ENCODE measurements at places on chromosomes 7 and 10.
A peak's percentile ranks its signal among the peaks of the same experiment; 100 is the strongest.

- no peaks in the 10 kb centered on the region for H3K4me1 ChIP-seq
- no peak overlapping the region for H3K27ac ChIP-seq
- no peak for DNase-seq
- no peaks in the 10 kb centered on the region for H3K27me3 ChIP-seq
Observed at GRCh38 chr7:595621-596010, 76.0 kb upstream of the PDGFA start.

DNA sequence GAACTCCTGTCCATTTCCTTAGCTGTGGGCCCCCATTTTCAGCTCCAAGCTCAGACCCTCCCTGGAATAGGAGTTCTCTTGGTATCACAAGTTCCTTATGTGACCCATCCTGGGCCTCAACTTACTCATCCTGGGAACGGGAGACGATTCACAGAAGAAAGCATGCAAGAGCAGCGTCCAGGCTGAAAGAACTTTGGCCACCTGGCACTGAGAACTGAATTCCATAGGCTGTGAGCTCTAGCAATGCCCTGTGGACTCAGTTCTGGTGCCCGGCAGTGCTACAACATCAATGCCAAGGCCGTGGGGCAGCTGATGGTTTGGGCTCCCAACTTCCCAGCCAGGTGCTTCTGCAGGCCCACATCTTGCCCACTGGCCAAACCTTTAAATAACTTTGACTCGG is 3.9 kb upstream of the CUEDC2 start:
- H3K36me3 ChIP-seq: no peaks in the 10 kb centered on the region
- no peak for DNase-seq
- no peak overlapping the region for H3K27ac ChIP-seq
- H3K4me1 ChIP-seq: peaks cover 3% of the 10 kb centered on the region

- peak; percentile 61 for DNase-seq
- H3K4me3 ChIP-seq: no peak overlapping the region
- no peaks in the 10 kb centered on the region for H3K27me3 ChIP-seq
- no peaks in the 10 kb centered on the region for H3K4me1 ChIP-seq
- H3K27ac ChIP-seq: no peak overlapping the region
Observed at GRCh38 chr10:133079836-133080682, 7.7 kb upstream of the ADGRA1 start.

GRCh38 chr7:22997871-22998518 is 15.9 kb downstream of the HYCC1 start:
- H3K27me3 ChIP-seq: no peaks in the 10 kb centered on the region
- no peak for DNase-seq
- no peak overlapping the region for H3K4me3 ChIP-seq
- no peaks in the 10 kb centered on the region for H3K4me1 ChIP-seq

DNA sequence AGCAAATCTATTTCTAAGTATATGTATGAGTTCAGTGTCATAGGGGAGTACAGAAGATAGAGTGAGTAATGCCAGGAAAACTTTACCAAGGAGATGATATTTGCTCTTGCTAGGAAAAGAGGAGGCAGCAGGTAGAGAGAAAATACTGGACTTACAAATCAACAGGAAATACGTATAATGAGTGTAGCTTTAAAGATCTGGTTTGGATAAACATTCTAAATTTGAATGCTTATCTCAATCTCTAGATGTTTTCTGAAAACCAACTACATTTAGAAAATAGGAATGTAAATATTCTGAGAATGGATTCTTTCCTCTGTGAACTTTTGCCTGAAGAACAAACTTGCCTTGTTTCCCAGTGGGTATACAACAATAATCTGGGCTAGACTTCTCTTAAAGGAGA is 46.9 kb upstream of the GNAI1 start:
- no peaks in the 10 kb centered on the region for H3K36me3 ChIP-seq
- no peaks in the 10 kb centered on the region for H3K4me1 ChIP-seq
- no peak overlapping the region for H3K27ac ChIP-seq
- H3K4me3 ChIP-seq: no peak overlapping the region
- DNase-seq: no peak
- H3K27me3 ChIP-seq: no peaks in the 10 kb centered on the region

- H3K4me1 ChIP-seq: peaks cover 8% of the 10 kb centered on the region
- H3K27ac ChIP-seq: no peak overlapping the region
- H3K27me3 ChIP-seq: no peaks in the 10 kb centered on the region
Observed at GRCh38 chr7:37341033-37341630, 107.5 kb downstream of the ELMO1 start.

DNA sequence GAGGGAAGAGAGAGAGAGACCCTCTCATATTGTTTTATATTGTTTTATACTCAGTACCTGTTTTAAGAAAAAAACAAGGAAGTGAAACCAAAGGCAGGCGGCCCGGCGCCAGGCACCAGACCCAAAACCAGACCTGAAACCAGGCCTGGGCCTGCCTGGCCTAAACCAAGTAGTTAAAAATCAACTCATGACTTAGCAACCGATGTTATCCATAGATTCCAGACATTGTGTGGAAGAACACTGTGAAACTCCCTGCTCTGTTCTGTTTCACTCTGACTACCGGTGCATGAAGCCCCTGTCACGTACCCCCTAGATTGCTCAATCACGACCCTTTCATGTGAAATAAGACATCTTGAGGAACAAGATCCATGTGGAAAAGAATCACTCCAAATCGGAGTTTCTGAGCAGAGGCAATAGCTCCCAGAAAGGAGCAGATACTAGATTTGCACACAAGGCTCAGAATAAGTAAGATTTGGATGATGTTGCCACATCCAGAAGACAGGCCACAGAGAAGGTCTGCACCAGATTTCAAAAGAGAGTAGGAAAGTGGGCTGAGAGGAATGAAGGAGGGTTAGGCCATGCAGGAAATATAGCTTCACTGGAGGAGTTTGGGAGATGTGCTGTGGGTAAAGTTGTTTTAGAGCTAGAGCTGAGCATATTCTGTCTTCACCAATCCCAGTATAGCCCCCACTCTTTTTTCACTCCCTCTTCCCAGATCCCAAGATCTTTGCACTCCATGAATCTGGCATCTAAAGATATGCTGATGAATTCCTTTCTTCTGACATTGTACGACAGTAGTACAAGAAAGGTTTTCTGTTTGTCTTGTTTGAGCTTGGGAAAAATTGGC is 8.8 kb upstream of the ZNF248 start:
- no peak overlapping the region for H3K27ac ChIP-seq
- H3K27me3 ChIP-seq: no peaks in the 10 kb centered on the region
- H3K4me3 ChIP-seq: no peak overlapping the region

DNA sequence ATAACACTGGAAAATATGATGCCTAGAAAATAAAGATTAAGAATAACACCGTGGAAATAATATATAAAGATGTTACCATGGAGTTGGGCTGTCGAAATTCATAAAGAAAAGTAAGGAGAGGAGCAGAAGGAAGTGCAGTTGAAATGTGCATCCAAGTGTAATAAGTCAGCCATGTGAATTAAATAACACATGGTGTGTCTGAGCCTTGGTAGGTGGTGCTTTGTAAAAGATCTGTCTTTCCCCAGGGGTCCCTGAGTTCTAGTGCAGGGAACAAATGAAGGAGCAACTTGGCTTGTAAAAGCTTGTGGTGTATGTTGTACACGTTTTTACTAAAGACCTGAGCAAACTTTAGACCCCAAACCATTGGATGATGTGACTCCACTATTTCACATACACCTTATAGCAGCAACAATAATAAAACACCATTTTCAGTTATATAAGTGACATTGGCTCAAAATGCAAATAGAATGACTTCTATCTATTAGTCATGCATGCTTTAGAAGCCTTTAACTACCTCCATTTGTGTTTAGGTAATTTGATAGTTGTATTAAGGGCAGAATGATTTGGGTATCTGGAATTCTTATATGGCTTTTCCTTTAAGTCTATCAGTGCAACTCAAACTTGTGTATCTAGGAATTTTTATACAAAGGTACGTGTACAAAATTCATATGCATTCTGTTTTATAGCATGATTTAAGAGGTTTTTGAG is 11.3 kb downstream of the STARD3NL start:
- peaks cover 19% of the 10 kb centered on the region for H3K4me1 ChIP-seq
- H3K36me3 ChIP-seq: no peaks in the 10 kb centered on the region
- no peak overlapping the region for H3K27ac ChIP-seq
- H3K27me3 ChIP-seq: no peaks in the 10 kb centered on the region

DNA sequence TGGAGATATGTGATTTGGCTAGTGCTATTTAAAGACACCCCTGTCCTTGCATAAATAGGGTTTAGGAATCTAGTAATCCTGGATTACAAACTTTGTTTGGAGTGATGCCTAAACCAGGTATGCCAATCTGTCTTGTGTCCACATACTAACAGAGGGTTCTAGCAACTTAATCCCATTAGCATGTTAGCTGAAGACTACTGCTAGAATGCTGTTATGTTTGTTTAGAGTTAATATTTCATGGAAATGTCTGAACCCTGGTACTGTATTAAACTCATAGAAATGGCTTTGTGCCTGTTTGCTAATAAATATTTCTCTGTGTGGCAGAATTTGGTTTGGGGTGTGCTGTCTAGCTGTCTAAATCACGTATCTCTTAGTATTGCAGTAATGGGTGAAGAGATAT is 150.8 kb downstream of the PFKFB3 start:
- no peaks in the 10 kb centered on the region for H3K36me3 ChIP-seq
- DNase-seq: no peak
- no peak overlapping the region for H3K27ac ChIP-seq

GRCh38 chr10:120810298-120810697 is 40.9 kb upstream of the WDR11 start:
- no peak overlapping the region for H3K27ac ChIP-seq
- H3K36me3 ChIP-seq: no peaks in the 10 kb centered on the region
- H3K4me3 ChIP-seq: no peak overlapping the region
- no peak for DNase-seq

- no peak overlapping the region for H3K4me3 ChIP-seq
- no peak overlapping the region for H3K27ac ChIP-seq
- no peak for DNase-seq
Observed at GRCh38 chr10:83144461-83144860, 994.8 kb upstream of the GHITM start.

- no peaks in the 10 kb centered on the region for H3K4me1 ChIP-seq
- no peak overlapping the region for H3K4me3 ChIP-seq
- H3K27ac ChIP-seq: no peak overlapping the region
- DNase-seq: no peak
Observed at GRCh38 chr7:73802459-73802858, 28.3 kb upstream of the CLDN4 start.

- H3K27ac ChIP-seq: no peak overlapping the region
- no peak for DNase-seq
- H3K36me3 ChIP-seq: no peaks in the 10 kb centered on the region
- peaks cover 21% of the 10 kb centered on the region for H3K27me3 ChIP-seq
- H3K4me3 ChIP-seq: no peak overlapping the region
Observed at GRCh38 chr7:27248427-27248806, 5.8 kb downstream of the EVX1 start.

GRCh38 chr10:4390219-4390618 is 435.8 kb upstream of the AKR1E2 start:
- H3K27me3 ChIP-seq: no peaks in the 10 kb centered on the region
- DNase-seq: no peak
- no peaks in the 10 kb centered on the region for H3K4me1 ChIP-seq
- no peaks in the 10 kb centered on the region for H3K36me3 ChIP-seq

DNA sequence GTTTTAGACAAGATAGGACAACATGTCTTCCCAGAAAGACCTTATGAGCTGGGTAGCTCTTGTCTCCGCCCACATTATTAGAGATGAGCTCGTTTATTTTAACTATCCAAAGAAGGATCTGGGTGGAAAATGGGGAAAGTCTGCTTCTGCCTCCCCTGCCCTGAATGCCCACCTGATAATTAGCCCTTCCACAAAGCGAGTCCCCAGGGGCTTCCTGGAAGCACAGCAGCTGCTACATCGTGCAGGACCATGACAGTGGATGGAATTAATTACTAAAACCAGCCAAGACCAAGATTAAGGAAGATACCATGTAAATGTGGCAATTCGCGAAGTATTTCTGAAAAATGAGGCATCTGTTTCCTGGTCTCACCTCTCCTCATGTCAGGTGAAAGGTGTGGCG is 374.4 kb downstream of the PAXIP1 start:
- DNase-seq: no peak
- H3K27me3 ChIP-seq: no peaks in the 10 kb centered on the region
- no peaks in the 10 kb centered on the region for H3K4me1 ChIP-seq
- H3K27ac ChIP-seq: no peak overlapping the region
- no peak overlapping the region for H3K4me3 ChIP-seq
- H3K36me3 ChIP-seq: no peaks in the 10 kb centered on the region

DNA sequence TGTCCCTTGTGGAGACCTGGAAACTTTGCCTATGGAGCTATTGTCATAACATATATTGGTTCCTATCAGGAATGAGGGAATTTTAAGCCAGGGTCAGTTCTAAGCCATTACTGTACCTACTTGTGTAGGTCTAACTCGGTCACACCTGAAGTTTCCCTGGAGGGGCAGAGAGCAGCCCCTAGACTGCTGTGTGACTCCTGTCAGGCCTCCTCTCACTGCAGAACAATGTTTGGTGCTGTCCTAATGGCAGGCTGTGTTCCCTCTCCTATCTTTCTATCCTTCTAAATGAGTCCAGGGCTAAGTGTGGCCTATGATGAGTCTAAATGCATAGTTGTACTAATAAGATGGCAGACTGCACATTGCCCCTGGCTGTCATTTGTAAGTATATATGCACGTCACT is 14.2 kb downstream of the MBL2 start:
- no peak for DNase-seq
- H3K4me1 ChIP-seq: no peaks in the 10 kb centered on the region
- no peaks in the 10 kb centered on the region for H3K36me3 ChIP-seq
- no peaks in the 10 kb centered on the region for H3K27me3 ChIP-seq
- H3K4me3 ChIP-seq: no peak overlapping the region

GRCh38 chr10:17756557-17757217 is 4.7 kb downstream of the TMEM236 start:
- no peaks in the 10 kb centered on the region for H3K4me1 ChIP-seq
- H3K27ac ChIP-seq: no peak overlapping the region
- no peaks in the 10 kb centered on the region for H3K36me3 ChIP-seq
- no peaks in the 10 kb centered on the region for H3K27me3 ChIP-seq

DNA sequence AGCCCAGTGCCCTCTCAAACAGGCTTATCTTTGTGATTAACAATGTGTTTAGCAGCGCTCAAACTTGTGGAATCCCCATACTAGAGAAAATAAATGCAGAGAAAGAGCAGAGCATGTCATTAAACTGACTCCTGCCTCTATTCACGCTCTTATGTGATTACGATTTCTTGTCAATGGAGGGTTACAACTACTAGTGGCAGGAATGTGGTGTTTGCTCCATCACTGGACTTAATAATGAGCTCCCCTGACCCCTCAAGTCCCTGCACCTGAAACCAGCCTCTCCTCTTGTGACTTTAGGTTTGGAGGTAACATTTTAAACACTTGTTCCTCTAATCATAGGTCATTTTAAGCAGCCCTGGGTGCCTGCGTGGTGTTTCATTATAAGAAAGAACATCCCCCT is 121.9 kb downstream of the PLPP4 start:
- no peaks in the 10 kb centered on the region for H3K4me1 ChIP-seq
- no peak for DNase-seq
- H3K36me3 ChIP-seq: no peaks in the 10 kb centered on the region
- H3K27me3 ChIP-seq: no peaks in the 10 kb centered on the region
- no peak overlapping the region for H3K4me3 ChIP-seq

GRCh38 chr10:21369697-21370096 is 155.8 kb downstream of the SKIDA1 start:
- no peak overlapping the region for H3K4me3 ChIP-seq
- H3K4me1 ChIP-seq: peaks cover 2% of the 10 kb centered on the region
- H3K36me3 ChIP-seq: no peaks in the 10 kb centered on the region
- DNase-seq: no peak
- H3K27me3 ChIP-seq: no peaks in the 10 kb centered on the region

- DNase-seq: no peak
- peaks cover 2% of the 10 kb centered on the region for H3K4me1 ChIP-seq
- no peak overlapping the region for H3K27ac ChIP-seq
- no peak overlapping the region for H3K4me3 ChIP-seq
- no peaks in the 10 kb centered on the region for H3K36me3 ChIP-seq
Observed at GRCh38 chr7:41825927-41826480, 123.1 kb upstream of the INHBA start.
